ENCODE measurements at places on chromosomes 12 and 14.
A peak's percentile ranks its signal among the peaks of the same experiment; 100 is the strongest.

DNA sequence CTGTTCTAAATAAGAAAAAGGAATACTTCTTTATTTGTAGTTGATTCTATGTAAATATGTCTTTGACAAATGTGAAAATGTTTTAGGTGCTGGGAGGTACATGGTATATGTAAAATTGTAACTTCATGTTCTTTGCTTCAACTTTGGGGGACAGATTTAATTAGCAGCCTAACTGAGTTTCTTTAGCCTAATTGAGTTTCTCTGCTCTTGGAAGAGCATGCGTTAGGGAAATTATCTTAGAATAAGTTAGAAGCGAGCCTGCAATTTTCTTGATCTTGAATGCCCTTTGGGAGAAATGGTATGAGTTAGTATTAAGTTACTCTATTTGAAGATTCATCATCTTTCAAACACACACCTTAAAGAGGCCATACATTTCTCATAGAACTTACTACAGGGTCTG is 194.3 kb downstream of the AEBP2 start:
- no peak for DNase-seq

GRCh38 chr14:52678591-52678990 is 16.8 kb downstream of the ERO1A start:
- DNase-seq, result no peak

- DNase-seq, result no peak
Observed at GRCh38 chr14:80344208-80344607, 132.9 kb upstream of the DIO2 start.

- no peak for DNase-seq
Observed at GRCh38 chr12:18446061-18446644, 184.8 kb downstream of the PIK3C2G start.

DNA sequence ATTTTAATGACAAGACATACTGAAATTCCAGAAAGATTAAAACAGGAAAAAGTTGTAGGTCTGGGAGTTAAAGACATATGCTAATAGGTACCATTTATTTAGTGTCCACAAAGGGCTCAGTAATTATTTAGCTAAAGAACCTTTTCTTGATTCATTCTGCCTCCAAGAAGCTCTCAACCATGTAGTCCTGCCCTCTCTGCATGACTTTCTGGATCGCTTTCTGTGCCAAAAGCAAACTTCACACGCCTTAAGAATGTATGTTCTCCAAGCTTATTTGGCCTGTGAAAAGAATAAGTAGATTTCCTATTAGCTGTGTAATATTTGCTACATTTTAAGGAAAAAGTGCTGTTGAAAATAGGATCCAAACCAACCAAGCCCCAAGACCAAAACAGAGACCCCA is 291.7 kb downstream of the C12orf75 start:
- DNase-seq, result no peak

- DNase-seq, result peak; percentile 28
Observed at GRCh38 chr12:1559676-1560091, 34.7 kb downstream of the FBXL14 start.

GRCh38 chr14:101408077-101408831 is 153.0 kb upstream of the DIO3 start:
- no peak for DNase-seq

DNA sequence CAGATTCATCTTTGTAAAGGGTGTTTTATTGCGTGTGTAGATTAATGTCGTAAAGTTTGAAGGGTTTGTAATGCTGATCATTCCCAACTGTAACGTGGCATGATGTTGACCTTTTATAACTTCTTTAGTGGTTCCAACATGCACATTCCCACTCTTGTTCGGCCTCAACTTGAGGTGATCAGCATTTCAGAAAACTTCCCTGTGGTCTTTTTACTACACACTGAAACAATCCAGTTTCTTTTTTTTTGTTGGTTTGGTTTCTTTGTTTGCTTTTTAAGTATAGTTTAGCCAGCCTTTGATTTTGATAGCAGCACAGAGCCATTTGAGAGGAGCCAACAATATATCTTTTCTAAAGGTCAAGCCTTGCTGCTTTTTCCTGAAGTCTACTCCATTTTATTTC is 22.8 kb downstream of the UTP20 start:
- no peak for DNase-seq

DNA sequence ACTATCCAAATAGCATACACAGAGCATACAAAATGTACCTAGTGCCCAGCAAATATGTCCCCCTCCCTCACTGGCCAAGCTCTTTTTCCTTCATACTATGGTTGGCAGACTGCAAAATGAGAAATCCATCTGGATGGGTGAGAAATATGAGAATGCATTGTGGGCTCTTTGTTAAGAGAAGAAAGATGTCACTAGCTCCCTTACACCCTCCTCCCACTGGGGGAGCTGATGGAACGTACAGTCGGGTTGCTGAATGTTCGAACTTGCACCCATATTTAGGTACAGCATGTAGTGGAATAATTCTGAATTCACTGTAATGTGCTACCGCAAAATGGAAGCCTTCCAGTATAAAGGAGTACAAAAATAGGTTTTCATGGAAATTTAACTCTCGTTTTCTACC is 377.4 kb downstream of the GRIN2B start:
- DNase-seq, result no peak

DNA sequence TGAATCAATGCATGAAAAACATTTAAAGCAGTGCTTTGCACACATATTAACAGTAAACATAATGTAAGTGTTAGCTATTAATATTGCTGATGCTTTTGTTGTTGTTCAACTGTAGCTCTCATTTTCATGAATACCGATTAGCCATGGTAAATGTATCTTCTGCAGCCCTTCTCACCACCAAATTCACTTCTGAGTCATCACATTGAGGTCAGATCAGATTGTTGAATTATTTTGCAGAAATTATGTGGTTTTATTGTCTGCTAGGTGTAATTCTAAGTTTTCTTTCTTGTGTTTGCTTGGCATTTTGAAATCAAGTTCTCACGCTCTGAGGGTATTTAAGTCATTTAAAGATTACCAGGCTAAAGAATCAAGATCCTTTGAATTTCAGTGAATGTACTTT is 74.6 kb downstream of the AKAP6 start:
- no peak for DNase-seq

- DNase-seq, result peak; percentile 22
Observed at GRCh38 chr12:112992541-112993398, 14.5 kb downstream of the OAS2 start.

DNA sequence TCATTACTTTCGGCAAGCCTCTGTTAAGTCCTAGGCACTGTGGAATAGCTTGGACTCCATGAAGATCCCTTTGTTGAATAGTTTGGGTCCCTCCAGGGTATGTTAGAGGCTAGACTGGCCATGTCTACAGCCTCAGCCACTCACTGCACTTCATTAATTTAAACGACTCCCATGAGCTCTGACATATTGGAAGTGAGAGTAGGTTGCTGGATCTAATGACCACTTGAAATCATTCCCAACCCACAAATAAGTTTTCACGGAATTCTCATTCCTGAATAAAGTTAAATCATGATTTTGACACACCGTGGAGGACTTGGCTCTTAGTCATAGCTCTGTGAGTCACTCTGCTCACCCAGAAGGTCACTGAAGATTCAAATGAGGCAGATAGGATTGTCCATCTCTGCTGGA is 21.4 kb upstream of the APPL2 start:
- DNase-seq, result no peak

- peak; percentile 88 for DNase-seq
Observed at GRCh38 chr12:111775205-111776193, 8.8 kb downstream of the ALDH2 start.
